ENCODE measurements at places on chromosomes 4 and X.

DNA sequence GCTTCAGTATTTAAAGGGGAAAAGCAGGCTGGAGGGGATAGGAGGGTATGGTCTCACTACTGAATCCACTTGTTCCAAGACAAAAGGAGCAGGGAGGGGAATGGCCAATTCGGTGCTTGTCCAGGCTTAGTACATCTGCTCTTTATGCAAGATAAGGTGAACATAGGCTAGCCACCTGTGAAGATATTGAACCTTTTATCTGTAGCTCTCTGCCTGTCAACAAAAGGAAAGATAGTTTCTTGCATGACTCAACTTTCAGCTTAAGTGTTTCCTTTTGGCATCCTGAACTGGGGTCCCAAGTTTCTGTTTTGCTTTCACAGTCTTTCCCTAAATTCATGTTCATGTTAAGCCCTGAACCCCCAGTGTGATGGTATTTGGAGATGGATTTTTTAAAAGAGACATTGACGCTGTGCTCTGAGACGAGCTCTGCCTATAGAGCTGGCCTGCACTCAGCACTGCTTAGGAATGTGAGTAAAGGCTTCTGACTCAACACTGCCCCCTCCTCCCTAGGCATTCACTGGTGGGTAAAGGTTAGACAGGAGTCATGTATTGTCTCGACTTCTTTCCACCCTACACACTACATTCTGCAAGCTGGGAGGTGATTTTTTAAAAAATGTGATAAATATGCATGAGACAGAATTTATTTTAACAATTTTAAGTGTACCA, 28.2 kb downstream of the FAM149A start:
- peak; percentile 97 for ATAC-seq

DNA sequence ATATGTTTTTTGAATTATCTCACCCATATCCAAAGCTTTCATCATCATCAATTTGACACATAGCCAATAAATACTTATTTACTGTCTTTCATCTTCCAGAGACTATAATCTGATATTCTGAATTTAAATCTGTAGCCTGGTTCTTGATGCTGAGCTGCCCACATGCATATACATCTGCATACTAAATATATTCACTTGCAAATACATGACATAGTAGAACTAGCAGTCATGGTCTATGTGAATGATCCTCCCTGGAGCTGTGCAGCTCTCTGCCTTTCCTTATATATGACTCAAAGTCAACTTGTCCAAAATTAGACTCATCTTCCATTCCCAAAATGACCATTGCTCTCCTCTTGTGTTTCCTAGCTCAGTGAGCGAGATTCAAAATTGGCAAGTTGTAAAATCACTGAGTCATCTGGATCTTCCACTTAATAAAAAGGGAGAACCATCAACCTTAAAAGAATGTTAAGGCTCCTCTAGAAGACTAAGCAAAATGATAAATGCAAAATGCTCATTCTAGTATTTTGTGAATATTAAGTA, 448.2 kb downstream of the PPARGC1A start:
- ATAC-seq, result no peak

DNA sequence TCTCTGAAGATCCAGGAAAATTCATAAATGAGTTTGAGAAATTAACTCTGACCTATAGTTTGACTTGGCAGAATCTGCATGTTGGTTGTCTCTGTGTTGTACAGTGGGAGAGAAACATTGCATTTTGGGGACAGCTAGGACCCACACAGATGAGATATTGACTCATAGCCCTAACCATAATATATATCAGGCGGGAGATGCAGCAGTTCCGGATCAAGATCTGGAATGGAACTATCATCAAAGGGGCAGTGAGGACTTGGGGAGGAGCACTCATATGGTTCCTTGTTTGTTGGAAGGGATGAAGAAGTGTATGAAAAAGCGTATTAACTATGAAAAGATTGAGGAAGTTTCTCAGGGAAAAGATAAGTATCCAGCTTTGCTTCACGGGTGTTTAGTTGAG, 14.0 kb downstream of the CXCL2 start:
- no peak for ATAC-seq

DNA sequence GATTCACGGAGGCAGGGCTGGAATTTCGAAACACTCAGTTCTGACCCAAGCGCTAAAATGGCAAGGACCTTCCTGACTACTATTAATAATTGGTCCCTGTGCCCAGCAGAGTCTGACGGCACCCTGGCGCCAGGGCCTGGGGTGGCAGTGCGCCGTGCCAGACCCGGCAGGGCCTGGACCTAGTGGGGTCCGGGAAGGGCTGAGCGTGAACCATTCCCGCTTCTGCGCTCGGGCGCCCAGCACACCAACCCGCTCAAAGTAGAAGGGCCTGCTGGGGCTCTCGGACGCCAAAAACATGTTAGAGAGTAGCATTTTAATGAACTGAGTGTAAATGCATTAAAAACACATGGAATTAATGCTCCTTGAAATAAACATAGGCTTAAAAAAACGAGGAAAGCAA, 346.7 kb upstream of the SFRP2 start:
- no peak for ATAC-seq

DNA sequence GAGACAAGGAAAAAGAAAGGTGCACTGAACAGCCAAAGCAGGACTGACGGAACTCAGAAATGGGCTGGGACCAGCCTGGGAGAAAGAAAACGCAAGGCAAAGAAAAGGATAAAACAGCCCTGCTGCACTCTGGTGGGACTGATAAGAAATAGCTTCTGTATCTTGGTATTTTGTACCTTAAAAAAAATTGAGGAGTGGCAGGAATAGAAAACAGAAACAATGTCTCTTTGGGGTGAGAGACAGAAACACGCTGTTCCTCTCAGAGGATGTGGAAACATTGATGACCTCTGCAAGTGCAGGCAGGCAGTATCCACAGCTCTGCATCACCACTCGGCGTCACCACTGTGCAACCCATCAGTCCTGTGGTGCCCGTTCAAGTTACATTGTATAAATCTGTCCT, 152.5 kb upstream of the SPRY1 start:
- ATAC-seq, result peak; percentile 67

GRCh38 chrX:55129361-55129760, 40.5 kb downstream of the PAGE2 start:
- ATAC-seq, result no peak

All from SK-N-SH treated with all-trans-retinoic acid at 6 μM for 48 hours (cell line).